Chondrocyte (in vitro differentiated cells): ENCODE measurements at places on chromosomes 3 and 15. TPM values are rescaled to one million over a fixed set of nuclear protein-coding genes. Genes with fewer than 3 reads are reported as not detected.
A peak's percentile ranks its signal among the peaks of the same experiment; 100 is the strongest.

DNA sequence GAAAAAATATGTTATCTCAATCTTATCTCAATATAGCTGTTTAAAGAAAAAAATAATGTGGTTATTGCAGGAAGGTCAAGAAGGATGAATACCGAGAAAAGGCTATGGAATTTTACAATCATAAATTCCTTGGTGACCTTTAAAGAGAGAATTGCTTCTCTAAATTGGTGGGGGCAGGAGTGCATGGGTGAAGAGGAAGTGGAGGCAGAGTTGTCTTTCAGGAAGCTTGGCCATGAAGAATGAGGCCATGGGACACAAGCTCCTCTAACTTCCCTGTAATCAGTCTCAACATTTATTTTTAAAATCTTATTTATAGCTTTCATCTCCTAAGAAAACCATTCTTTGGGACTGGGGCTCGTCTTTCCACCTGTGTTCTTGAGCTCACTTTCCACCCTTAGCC, 22.4 kb upstream of the ALDH1A2 start:
- peaks cover 2% of the 10 kb centered on the region for H3K36me3 ChIP-seq
- H3K27ac ChIP-seq: no peak overlapping the region
- H3K4me1 ChIP-seq: no peaks in the 10 kb centered on the region
- H3K27me3 ChIP-seq: peaks cover 47% of the 10 kb centered on the region
- DNase-seq: no peak
- no peak overlapping the region for H3K4me3 ChIP-seq

- no peak overlapping the region for H3K4me3 ChIP-seq
- H3K4me1 ChIP-seq: peaks cover 4% of the 10 kb centered on the region
- no peaks in the 10 kb centered on the region for H3K36me3 ChIP-seq
- no peak overlapping the region for H3K27ac ChIP-seq
- peaks cover 2% of the 10 kb centered on the region for H3K27me3 ChIP-seq
- DNase-seq: no peak
These were observed 13.7 kb upstream of the LIPC start for GRCh38 chr15:58418135-58418534.

GRCh38 chr3:36792342-36792741, 28.0 kb upstream of the DCLK3 start:
- no peak for DNase-seq
- H3K36me3 ChIP-seq: no peaks in the 10 kb centered on the region
- peaks cover 6% of the 10 kb centered on the region for H3K4me1 ChIP-seq

Gene FEZF2
- not detected in 3 replicates for total RNA-seq

Gene LARP6
- total RNA-seq: 79.4 to 138 TPM (median 135 TPM) in 3 replicates

DNA sequence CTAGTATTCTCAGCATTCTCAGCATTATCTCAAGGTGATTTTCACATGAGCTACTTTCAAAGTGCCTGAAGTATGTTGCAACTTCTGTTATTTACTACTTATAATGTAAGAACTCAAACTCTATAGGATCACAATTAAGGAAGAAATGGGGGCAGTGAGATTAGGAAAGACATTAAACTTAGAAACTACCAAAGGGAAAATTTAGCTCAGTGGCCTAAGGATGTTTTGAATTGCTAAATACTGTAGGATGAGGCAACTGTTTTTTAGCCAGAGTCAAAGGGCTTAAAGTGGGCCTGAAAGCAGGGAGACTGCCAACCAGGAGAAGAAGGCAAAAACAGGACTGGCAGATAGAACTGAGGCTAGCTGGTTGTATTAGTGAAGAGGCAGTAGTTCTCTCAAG, 55.5 kb upstream of the MBNL1 start:
- H3K4me3 ChIP-seq: no peak overlapping the region
- DNase-seq: no peak
- H3K36me3 ChIP-seq: peaks cover 2% of the 10 kb centered on the region
- no peaks in the 10 kb centered on the region for H3K27me3 ChIP-seq
- H3K27ac ChIP-seq: no peak overlapping the region

- peaks cover 9% of the 10 kb centered on the region for H3K4me1 ChIP-seq
- no peak overlapping the region for H3K4me3 ChIP-seq
- peaks cover 6% of the 10 kb centered on the region for H3K36me3 ChIP-seq
- no peak overlapping the region for H3K27ac ChIP-seq
- H3K27me3 ChIP-seq: peaks cover 14% of the 10 kb centered on the region
These were observed 89.1 kb downstream of the TPRG1 start for GRCh38 chr3:189260556-189261493.

DNA sequence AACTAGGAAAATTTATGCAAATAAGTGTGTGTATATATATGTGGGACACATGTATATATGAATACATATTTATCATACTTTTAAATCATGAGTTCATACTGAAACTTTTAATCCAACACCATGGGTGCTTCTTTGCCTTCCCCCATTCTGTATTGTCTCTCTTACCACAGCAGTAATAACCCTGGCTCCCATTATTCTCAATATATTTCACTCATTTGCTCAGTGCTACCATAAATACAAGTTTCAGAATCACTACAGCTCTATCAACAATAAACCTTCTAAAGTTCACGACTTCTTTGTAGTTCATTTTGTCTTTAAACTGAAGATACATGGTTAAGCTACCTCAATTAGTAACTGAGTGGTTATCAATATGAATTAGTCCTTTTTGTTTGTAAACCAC, 82.2 kb downstream of the PCCB start:
- H3K36me3 ChIP-seq: peaks cover 12% of the 10 kb centered on the region
- H3K27me3 ChIP-seq: no peaks in the 10 kb centered on the region
- H3K4me3 ChIP-seq: no peak overlapping the region
- peaks cover 34% of the 10 kb centered on the region for H3K4me1 ChIP-seq

DNA sequence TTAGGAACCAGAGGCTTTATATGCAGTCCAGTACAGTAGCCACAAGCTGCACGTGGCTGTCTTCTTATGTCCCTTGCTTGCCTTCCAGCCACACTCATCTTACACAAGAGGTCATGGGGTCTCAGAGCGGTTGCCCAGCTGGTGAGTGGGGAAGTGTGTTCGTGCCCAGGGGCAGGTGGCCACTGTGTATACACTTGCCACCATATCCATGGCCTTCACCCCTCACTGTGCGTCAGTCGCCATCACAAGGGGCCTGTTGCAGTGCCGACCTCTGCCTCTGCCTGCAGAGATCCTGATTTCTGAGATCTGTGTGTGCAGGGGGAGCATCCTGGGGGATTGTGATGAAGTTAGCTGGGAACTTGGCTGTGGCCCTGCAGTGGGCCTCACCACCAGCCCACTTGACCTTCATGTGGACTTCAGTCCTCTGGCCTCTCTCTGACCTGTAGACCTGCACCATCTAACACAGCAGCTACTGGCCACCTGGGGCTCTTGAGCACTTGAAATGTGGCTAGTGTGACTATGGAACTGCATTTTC, 43.1 kb upstream of the SACM1L start:
- peaks cover 68% of the 10 kb centered on the region for H3K4me1 ChIP-seq
- no peak for DNase-seq
- no peaks in the 10 kb centered on the region for H3K27me3 ChIP-seq
- no peaks in the 10 kb centered on the region for H3K36me3 ChIP-seq
- peak overlapping the region; percentile 97 for H3K27ac ChIP-seq

GRCh38 chr3:149658744-149659497, 1.1 kb upstream of the WWTR1 start:
- H3K36me3 ChIP-seq: peaks cover 7% of the 10 kb centered on the region
- H3K4me3 ChIP-seq: peak overlapping the region; percentile 97
- DNase-seq: peak; percentile 90
- H3K4me1 ChIP-seq: peaks cover 54% of the 10 kb centered on the region
- H3K27ac ChIP-seq: peak overlapping the region; percentile 98

GRCh38 chr3:66133050-66133757, 87.6 kb upstream of the SLC25A26 start:
- peaks cover 10% of the 10 kb centered on the region for H3K4me1 ChIP-seq
- H3K4me3 ChIP-seq: no peak overlapping the region
- no peak for DNase-seq
- H3K36me3 ChIP-seq: no peaks in the 10 kb centered on the region
- H3K27me3 ChIP-seq: no peaks in the 10 kb centered on the region
- no peak overlapping the region for H3K27ac ChIP-seq

- no peak for DNase-seq
- H3K27me3 ChIP-seq: peaks cover 25% of the 10 kb centered on the region
- no peaks in the 10 kb centered on the region for H3K36me3 ChIP-seq
- H3K4me3 ChIP-seq: no peak overlapping the region
These were observed 2.6 kb downstream of the ITIH1 start for GRCh38 chr3:52779837-52780585.

DNA sequence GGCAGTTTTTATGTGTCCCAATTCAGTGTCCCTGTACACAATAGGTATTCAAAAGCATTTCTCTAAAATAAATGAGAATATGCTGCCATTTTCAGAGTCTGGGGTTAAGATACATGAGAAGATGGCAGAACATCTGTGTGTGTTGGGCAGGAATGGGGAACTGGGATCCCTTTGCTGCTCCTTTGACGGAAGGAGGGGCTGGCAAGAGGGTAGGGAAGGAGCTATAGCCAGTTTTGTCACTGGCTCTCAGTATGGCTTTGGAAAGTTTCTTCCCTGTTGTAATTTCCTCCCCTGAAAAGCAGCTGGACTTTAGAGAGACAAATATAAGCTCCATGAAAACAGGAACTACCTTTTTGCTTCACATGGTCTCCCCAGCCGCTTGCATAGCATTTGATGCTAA, 137.5 kb upstream of the PRR23C start:
- H3K27me3 ChIP-seq: peaks cover 11% of the 10 kb centered on the region
- H3K4me3 ChIP-seq: no peak overlapping the region
- H3K36me3 ChIP-seq: peaks cover 3% of the 10 kb centered on the region
- DNase-seq: no peak
- H3K4me1 ChIP-seq: peaks cover 3% of the 10 kb centered on the region

- no peaks in the 10 kb centered on the region for H3K27me3 ChIP-seq
- no peaks in the 10 kb centered on the region for H3K36me3 ChIP-seq
- H3K4me1 ChIP-seq: peaks cover 13% of the 10 kb centered on the region
- H3K4me3 ChIP-seq: peak overlapping the region; percentile 90
- DNase-seq: no peak
These were observed 597 bp downstream of the AGTR1 start for GRCh38 chr3:148698190-148698810.

Gene GRAMD2A
- total RNA-seq: 0.32 to 0.77 TPM (median 0.65 TPM) in 3 replicates

Gene TMEM43
- total RNA-seq: 83.4 to 89.1 TPM (median 84.9 TPM) in 3 replicates

DNA sequence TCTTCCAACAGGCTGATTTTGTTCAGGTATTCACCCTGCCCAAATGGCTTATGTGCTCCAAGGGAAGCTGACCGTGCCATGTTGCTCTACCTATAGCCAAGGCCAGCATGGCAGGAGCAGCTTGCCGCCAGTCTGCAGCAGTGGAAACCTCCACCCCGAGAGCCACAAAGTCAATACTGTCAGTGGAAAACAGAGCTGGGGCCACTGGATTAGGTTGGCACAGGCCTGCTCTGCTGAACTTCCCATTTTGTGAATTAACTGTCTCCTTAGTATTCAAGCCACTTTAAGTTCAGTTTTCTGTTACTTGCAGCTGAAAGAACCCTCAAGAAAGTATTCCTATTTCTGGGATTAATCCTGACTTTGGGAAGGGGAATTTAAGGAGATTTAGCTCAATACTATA, 63.8 kb upstream of the XCR1 start:
- H3K27me3 ChIP-seq: peaks cover 16% of the 10 kb centered on the region
- H3K27ac ChIP-seq: no peak overlapping the region
- no peak for DNase-seq
- no peak overlapping the region for H3K4me3 ChIP-seq
- H3K4me1 ChIP-seq: peaks cover 3% of the 10 kb centered on the region

Gene ZNF501
- total RNA-seq: 1.7 to 4.1 TPM (median 1.8 TPM) in 3 replicates

DNA sequence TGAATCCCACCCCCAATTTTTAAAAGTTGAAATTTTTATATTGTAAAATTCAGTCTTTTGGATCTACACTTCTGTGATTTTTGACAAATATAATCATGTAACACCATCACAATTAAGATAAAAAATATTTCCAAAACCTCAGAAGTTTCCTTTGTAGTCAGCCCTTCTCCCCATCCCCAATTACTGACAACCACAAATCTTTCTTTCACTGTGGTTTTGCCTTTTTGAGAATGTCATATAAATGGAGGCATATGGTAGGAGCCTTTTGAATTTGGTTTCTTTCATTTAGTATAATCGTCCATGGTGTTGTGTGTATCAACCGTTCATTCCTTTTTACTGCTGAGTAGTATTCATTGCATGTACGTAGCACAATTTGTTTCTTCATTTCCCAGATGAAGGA, 7.9 kb upstream of the CILP start:
- no peaks in the 10 kb centered on the region for H3K27me3 ChIP-seq
- no peak overlapping the region for H3K4me3 ChIP-seq
- H3K27ac ChIP-seq: no peak overlapping the region
- H3K4me1 ChIP-seq: no peaks in the 10 kb centered on the region

Gene SHISA5
- 162 to 188 TPM (median 188 TPM) in 3 replicates for total RNA-seq

DNA sequence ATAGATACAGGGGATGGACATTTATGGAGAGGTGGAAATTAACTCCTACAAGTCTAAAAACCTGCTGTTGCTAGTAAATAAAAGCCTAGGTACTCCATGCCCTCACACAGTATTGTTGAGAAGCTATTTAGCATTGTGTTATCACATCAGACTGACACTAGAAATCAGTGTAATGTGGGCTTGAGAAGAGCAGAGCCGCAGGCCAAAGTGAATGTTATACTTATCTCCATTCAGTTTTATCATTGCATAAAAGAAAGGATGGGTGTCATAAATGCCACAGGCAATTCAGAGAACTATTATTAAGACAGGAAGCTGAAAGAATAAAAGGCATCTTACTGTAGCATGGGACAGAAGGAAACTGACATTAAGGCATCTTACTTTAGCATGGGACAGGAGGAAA, 13.7 kb upstream of the ISLR start:
- H3K4me1 ChIP-seq: peaks cover 61% of the 10 kb centered on the region
- H3K27me3 ChIP-seq: no peaks in the 10 kb centered on the region
- H3K36me3 ChIP-seq: no peaks in the 10 kb centered on the region
- no peak for DNase-seq

- H3K27me3 ChIP-seq: no peaks in the 10 kb centered on the region
- no peak overlapping the region for H3K4me3 ChIP-seq
- H3K27ac ChIP-seq: no peak overlapping the region
- DNase-seq: no peak
- no peaks in the 10 kb centered on the region for H3K36me3 ChIP-seq
These were observed 207.8 kb upstream of the MCTP2 start for GRCh38 chr15:94023531-94023930.

Gene ZIC1
- 8.8 to 57.3 TPM (median 12.8 TPM) in 3 replicates for total RNA-seq

DNA sequence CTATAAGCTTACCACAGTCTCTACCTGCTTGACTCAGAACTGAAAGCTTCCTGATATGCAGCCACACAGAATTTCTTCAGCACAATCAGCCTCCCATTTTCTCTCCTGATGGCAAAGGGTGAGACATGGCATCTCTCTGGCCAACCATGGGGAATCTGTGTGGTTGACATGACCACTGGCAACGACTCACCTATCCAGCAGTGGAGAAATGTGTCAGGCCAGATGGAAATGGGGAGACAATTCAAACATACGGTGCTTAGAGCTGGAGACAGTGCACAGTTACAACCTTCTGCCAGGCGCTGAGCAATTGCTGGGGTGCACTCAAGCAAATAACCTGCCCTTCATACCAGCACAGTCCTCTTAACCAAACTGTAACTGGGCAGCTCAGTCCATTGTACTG, 3.6 kb downstream of the ZNF385D start:
- H3K27ac ChIP-seq: no peak overlapping the region
- peaks cover 8% of the 10 kb centered on the region for H3K27me3 ChIP-seq
- H3K4me3 ChIP-seq: no peak overlapping the region
- peaks cover 23% of the 10 kb centered on the region for H3K4me1 ChIP-seq

DNA sequence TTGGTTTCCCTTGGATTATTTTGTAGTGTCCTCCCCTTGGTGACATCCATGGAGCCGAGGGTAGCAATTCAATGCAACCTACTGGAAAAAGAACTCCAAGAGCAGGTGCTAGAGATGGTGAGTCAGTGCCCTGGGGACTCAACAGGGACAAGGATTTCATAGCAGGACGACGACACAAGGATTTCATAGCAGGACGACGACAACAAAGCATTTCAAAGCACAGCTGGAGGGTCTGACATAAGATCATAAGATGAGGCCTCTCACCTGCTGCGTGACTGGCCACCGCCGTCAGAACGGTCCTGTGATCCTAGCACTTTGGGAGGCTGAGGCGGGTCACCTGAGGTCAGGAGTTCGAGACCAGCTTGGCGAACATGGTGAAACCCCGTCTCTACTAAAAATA, 22.5 kb downstream of the NRROS start:
- no peaks in the 10 kb centered on the region for H3K36me3 ChIP-seq
- DNase-seq: no peak
- no peak overlapping the region for H3K27ac ChIP-seq
- H3K4me3 ChIP-seq: no peak overlapping the region
- peaks cover 10% of the 10 kb centered on the region for H3K4me1 ChIP-seq
